ENCODE measurements at places on chromosomes 4 and X.

DNA sequence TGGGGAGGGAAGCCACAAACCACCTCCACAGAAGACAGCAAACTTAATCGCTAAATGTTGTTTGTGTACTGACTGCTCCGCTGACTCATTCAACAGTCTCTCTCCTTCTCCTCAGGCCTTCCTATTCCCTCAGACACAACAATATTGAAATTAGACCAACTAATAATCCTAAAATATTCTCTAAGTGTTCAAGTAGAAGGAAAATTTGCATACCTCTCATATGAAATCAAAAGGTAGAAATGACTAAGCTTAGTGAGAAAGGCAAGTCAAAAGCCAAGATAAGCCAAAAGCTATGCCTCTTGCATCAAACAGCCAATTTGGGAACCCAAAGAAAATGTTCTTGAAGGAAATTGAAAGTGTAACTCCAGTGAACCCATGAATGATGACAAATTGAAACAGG is 75.7 kb upstream of the ARHGAP24 start:
- DNase-seq = no peak

- DNase-seq = no peak
These were observed 107.3 kb downstream of the JADE1 start for GRCh38 chr4:128916832-128917231.

GRCh38 chr4:10321931-10322330 is 135.3 kb downstream of the ZNF518B start:
- no peak for DNase-seq

GRCh38 chrX:106894978-106895452 is 8.1 kb downstream of the RIPPLY1 start:
- DNase-seq = no peak

DNA sequence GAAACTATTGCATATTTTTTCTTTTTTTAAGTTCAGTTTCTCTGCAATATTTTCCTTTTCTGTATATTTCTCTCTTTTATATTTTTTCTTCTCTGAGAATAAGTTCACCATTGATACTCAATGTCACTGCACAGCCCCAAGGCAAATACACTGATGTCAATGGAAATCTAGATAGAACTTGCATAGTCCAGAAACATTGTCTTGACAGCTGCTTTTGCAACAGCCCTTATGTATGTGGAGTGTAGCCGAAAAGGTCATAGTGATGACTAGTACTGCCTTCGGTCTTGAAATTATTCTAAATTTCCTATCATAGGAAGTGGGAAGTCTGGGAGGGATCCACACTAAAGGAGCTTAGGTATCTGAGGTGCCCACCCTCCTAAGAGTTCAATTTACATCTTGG is 150.0 kb downstream of the SPOCK3 start:
- DNase-seq = no peak

GRCh38 chr4:167419468-167420140 is 185.3 kb upstream of the SPOCK3 start:
- DNase-seq = no peak

GRCh38 chr4:90515191-90515590 is 388.0 kb downstream of the CCSER1 start:
- DNase-seq = no peak

All from activated CD8-positive, alpha-beta memory T cell treated with anti-CD3 and anti-CD28 coated beads for 48 hours (primary cell).